Stimulated activated naive CD4-positive, alpha-beta T cell (primary cell): ENCODE measurements at places on chromosomes 3 and 15.

- DNase-seq, result no peak
Measured at GRCh38 chr3:72133329-72134011, 348.5 kb upstream of the PROK2 start.

DNA sequence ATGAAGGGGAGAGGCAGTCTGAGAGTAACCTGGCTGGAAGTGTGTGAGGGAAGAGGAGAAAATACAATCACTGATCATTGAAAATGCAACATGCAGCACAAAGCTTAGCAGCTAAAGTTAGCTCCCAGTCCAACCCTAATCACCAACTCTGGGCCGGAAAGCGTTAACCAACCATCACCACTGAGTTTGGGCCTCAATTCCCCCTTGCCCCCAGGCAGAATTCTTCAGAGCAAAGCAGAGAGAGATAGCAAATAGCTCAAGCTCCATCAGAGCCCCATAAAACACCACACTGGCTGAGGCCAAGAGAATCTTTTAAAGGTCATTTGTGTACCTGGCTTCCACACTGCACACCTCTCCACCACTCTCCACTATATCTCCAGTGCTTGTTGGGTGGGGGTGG, 16.2 kb upstream of the PDIA5 start:
- no peak for DNase-seq

DNA sequence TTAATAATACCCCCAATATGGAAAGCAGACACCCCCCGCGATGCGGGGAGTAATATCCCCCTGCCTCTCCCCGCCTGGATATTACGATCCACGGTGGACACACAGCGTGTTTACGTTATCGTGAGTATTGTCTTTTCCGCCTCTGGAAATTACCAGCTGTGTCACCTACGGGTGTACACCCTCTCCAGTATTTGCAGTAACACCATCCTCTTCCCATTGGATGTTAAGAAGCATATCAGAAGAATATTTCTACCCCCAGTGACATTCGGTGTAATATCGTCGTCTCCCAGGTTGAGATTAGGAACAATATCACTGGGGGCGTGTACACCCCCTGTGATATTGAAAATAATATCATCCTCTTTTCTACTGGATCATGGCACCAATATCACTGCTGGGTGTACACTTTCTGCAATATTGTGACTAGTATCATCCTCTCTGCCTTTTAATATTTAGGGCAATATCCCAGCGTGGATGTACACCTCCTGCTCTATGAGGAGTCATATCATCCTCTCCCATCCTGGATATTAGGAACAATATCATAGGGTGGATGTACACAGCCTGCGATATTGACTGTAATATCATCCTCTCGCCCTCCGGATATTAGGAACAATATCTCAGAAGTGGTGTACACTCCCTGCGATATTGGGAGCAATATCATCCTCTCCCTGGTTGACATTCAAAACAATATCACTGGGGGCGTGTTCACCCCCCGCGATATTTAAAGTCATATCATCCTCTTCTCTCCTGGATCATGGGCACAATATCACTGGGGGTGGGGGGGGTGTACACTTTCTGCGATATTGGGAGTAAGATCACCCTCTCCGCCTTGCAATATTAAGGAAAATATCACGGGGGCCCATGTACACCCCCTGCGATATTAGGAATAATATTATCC, 20.3 kb upstream of the BMF start:
- DNase-seq, result peak; percentile 74

GRCh38 chr15:25775317-25775912, 87.7 kb downstream of the ATP10A start:
- no peak for DNase-seq

GRCh38 chr15:39593071-39593655, 12.3 kb downstream of the THBS1 start:
- DNase-seq, result no peak

GRCh38 chr3:45590822-45591546, 3.6 kb upstream of the LIMD1 start:
- DNase-seq, result no peak

- DNase-seq, result no peak
Measured at GRCh38 chr15:40244961-40245523, 6.2 kb downstream of the PAK6 start.

GRCh38 chr3:20527368-20527767, 341.4 kb upstream of the SGO1 start:
- no peak for DNase-seq

GRCh38 chr3:191300422-191300821, 28.8 kb upstream of the CCDC50 start:
- DNase-seq, result no peak

GRCh38 chr15:32029409-32029861, 880 bp upstream of the CHRNA7 start:
- DNase-seq, result no peak

DNA sequence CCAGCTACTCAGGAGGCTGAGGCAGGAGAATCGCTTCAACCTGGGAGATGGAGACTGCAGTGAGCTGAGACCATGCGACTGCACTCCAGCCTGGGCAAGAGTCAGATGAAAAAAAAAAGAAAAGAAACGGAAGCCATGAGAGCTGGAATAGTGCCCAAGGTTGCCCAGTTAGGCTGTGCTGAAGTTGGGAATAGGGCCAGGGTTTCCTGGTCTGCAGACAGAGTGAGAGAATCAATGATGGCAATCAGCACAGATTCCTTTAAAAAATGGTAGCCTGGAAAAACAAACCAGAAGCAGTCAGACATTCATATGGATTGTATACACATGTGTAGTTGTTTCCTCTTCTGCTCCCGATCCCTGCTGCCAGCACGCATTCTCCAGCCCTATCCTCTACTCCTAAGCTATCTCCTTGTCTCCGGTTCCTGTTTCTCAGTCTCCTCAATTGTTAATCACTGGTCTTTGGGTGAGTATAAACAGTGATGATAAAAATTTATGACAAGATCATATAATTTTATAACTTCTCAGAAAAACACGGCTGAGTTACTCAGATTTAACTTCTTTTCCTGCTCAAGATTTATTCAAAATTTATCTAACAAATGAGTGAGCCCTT, 316.2 kb upstream of the UMPS start:
- no peak for DNase-seq

DNA sequence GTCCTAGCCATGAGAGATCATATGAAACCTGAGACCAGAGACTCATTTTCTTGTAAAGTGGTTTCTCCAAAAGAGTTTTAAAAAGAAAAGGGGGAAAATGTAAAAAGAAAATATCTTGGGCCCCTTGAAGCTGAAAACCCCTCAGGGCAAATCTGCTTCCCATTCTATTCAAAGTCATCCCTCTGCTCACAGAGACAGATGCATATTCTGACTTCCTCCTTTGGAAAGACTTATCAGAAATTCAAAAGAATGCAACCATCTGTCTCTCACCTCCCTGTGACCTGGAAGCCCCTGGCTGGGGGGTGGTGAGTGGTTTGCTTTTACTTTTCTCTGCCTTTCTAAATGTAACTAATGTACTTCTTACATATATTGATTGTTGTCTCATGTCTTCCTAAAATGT, 1154.8 kb downstream of the NSUN3 start:
- DNase-seq, result no peak

GRCh38 chr3:169953462-169954141, 13.0 kb upstream of the SEC62 start:
- DNase-seq, result no peak

- no peak for DNase-seq
Measured at GRCh38 chr15:96047255-96047931, 283.1 kb upstream of the NR2F2 start.

DNA sequence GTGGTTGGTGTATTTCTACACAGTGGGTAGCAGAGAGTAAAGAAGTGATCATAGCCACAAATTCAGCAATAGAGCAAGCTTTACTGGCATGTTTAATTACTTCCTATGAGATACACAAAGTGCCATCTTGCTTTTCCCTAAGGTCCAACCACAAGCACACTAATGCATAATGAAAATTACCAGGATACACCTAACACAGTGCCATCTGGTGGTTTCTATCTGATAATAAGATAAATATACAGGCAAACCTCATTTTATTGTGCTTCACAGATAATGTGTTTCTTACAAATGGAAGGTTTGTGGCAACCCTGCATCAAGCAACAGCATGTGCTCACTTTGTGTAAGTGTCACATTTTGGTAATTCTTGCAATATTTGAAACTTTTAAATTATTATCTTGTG, 223.0 kb downstream of the NSUN3 start:
- no peak for DNase-seq

GRCh38 chr15:86077070-86077469, 2.6 kb upstream of the AGBL1 start:
- DNase-seq, result no peak

DNA sequence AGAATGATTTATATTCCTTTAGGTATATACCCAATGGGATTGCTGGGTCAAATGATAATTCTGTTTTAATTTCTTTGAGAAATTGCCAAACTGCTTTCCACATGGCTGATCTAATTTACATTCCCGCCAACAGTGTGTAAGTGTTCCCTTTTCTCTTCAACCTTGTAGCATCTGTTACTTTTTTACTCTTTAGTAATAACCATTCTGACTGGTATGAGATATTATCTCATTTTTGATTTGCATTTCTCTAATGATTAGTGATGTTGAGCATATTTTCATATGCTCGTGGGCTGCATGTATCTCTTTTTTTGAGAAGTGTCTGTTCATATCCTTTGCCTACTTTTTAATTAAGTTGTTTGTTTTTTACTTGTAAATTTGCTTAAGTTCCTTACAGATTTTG, 1264.2 kb downstream of the OTOL1 start:
- no peak for DNase-seq

- no peak for DNase-seq
Measured at GRCh38 chr3:79521221-79521848, 246.5 kb downstream of the ROBO1 start.

- no peak for DNase-seq
Measured at GRCh38 chr3:25818335-25818734, 28.4 kb downstream of the OXSM start.

GRCh38 chr3:118912188-118912587, 122.5 kb downstream of the IGSF11 start:
- no peak for DNase-seq

GRCh38 chr3:193712938-193713337, 119.9 kb downstream of the OPA1 start:
- no peak for DNase-seq

GRCh38 chr15:25864966-25865365, 1.8 kb upstream of the ATP10A start:
- no peak for DNase-seq

DNA sequence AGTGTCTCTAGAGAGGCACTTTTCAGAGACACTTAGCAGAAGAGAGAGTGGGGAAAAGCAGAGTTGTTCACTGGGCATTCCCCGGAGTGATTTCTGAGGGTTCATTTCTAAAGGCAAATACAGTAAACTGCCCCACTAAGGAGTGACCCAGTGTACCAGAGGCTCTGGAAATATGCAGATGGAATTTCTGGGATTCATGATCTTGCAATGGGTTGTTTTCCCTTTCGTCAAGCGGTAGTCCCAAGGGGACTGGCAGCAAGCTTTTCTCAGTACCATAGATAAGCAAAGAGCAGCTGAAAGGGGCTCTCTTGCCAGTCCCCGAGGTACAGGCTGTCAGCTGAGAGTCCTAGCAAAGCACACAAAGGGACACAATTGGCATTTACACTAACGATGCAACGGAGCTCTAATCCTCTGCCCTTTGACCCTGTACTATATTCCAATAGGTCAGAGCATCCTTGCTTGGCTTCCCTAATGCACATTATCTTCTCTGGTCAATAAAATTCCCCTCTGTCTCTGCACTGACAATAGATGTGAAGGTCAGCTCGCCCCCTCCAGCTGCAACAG, 155.6 kb downstream of the SEMA6D start:
- no peak for DNase-seq

DNA sequence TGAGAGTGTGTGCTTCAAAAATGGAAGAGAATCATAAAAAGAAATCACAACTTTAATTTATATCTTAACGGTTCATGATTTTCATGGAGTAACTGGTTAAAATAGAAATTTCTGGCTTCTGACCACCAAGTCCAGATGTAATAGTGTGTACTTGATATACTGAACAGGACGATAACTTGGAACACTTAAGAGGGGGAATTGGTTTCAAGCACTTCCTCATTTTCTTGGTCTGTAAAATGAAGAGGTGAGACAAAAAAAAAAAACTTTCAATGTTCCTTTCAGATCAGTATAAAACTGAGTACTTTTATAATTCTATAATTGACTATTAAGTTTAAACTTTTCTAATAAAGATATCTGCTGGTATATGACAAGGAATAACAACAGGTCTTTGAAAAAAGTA, 64.0 kb upstream of the TRA2B start:
- DNase-seq, result no peak

GRCh38 chr3:53226841-53227407, 28.9 kb downstream of the TKT start:
- DNase-seq, result no peak

DNA sequence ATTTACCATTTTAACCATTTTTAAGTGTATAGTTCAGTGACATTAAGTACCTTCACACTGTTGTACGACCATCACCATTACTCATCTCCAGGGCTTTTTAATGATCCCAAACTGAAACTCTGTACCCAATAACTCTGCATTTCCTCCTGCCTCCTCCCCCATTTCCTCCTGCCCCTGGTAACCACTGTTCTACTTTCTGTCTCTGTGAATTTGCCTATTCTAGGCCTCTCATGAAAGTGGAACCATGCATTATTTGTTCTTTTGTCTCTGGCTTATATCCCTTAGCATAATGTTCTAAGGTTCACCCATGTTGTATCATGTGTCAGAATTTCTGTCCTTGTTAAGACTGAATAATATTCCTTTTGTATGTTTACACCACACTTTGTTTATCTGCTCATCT, 154.2 kb downstream of the MECOM start:
- DNase-seq, result no peak

GRCh38 chr3:116179091-116179490, 266.2 kb downstream of the LSAMP start:
- no peak for DNase-seq

DNA sequence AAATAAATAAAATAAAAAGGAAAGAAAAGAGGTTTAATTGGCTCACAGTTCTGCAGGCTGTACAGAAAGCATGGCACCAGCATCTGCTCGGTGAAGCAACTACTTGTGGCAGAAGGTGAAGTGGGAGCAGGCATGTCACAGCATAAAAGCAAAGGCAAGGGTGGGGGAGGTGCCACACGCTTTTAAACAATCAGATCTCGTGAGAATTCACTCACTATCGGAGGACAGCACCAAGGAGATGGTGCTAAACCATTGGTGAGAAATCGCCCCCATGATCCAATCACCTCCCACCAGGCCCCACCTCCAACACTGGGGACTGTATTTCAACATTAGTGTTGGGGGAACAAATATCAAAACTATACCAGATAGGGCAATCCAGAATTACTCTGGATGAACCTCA, 15.3 kb downstream of the SCG3 start:
- DNase-seq, result no peak
